ENCODE measurements at places on chromosomes 12 and 14.

DNA sequence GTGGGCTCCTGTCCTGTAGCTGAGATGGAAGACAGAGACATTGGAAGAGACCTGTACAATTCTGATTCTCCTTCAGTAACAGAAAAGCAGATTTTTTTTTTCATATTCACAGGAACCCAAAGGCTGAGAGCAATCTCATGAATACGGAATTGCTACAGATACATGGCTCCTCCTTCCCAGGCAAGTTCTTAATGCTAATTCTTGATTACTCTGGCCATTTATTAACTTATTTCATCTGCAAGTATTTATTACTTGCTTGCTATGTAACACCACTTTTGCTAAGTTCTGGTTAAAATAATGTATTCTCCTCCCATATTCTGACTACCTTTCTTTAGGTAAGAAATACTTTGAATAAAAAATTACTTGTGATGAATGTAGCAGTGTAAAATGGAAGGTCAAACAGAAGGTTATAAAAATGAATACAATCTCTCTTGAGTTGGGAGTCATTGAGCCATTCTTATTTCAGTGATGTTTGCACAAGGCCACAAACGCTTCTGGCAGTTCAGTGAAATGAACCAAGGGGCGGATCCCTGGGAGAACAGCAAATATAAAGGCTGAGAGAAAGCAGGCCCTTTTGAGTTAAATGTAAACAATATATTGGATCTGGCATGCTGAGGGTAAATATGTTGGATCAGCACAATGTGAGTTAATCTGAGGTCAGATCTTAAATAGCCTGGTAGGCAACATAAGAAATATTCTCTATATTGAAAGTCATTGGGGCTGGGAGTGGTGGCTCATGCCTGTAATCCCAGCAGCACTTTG lies 37.6 kb downstream of the MUCL1 start:
- DNase-seq: no peak

DNA sequence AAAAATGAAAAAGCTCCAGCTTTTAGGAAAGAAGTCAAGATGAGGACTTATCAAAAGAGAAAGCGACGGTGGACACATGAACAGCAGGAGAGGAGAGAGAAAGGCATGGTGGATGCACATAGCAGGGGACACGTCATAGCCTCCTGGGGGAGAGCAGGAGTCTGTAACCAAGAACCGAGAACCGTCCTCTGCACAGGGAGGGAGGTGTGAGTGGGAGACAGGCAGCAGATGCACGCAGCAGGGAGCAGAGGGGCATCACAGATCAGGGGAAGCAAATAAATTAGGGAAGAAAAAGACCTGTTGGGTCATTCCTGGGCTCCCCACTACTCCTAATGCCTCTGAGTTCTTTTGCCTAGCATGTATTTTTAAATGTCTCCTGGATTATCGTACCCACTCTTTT lies 138.1 kb upstream of the RMST start:
- no peak for DNase-seq

- DNase-seq: no peak
These were observed at the start of gene HOXC5 for GRCh38 chr12:54032627-54033100. Gene HOXC5 (plus strand): TSS chr12:54033050. CDS start chr12:54033123, 73 bp downstream.

- no peak for DNase-seq
These were observed 48.5 kb downstream of the NTF3 start for GRCh38 chr12:5480218-5480937.

GRCh38 chr14:74502236-74503019 lies 8.9 kb downstream of the ISCA2 start:
- no peak for DNase-seq

DNA sequence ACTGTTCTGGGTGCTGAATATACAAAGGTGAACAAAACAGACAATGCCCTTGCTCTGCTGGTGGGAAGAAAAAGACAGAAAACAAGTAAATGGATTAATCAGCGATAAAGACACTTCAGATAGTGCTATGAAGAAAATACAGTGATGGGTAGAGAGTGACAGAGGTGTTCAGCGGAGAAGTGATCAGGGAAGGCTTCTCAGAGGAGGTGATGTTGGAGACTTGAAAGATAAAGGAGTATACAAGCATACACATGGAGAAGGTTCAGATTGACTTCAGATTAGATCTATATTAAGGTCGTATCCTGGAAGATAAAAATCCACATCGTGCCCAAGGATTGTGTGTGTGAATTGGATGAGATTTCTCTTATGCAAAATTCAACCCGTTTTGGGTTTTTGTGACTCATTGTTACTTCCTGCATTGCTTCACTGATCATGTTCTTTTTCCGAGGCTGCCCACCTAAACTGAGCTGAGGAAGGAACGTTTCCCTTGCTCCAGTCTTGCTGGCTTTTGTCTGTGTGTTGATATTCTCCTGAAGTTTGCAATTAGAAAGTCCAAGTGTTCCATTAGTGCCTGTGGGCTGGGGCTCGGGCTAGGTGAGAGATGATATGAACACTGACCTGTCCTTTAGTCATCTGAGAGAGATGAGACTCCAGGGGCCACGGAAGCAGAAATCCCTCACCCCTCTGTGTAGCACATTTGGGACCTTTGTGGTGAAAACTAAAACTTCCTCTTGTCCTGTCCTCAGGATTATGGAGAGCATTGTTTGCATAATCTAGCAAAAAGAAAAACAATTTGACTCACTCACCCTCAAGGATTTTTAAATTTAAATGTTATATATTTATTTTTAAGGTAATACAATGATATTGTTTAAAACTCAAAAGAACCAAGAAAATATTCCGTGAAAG lies 27.6 kb downstream of the PLXNC1 start:
- DNase-seq: no peak

- no peak for DNase-seq
These were observed 92.1 kb upstream of the FZD10 start for GRCh38 chr12:130070126-130070611.

DNA sequence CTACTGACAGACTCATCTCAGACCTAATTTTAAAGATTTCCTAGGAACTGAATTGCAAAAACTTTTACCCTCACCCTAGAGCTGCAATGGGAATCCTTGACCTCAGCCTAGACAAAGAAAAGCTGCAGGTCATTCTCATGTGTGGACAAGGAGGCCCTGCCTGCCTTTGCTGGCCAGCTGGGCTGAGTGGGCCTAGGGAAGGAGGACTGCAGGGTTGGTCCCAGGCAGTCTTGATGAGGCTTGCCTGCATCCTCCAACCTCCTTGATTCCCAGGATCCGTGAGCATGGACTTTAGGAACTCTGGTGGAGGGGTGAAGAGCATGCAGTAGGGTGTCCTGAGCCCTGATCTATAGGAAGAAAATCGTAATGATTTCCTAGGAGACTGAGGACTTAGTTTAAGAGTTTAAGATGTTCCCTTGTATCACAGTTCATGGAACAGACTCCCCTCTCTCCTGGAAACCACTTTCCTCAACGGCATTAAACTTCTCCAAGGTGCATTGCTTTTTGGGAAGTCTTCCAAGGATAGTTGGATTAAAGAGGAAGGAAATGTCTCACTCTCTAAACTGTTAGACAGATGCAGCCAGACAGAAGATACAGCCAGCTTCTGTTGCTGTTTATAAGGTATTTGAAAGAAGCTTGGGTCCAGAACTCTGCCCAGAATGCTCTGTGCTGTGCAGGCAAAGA lies 55.4 kb upstream of the DDX11 start:
- no peak for DNase-seq

GRCh38 chr12:12927211-12928079 lies 24.5 kb downstream of the GPRC5D start:
- no peak for DNase-seq

DNA sequence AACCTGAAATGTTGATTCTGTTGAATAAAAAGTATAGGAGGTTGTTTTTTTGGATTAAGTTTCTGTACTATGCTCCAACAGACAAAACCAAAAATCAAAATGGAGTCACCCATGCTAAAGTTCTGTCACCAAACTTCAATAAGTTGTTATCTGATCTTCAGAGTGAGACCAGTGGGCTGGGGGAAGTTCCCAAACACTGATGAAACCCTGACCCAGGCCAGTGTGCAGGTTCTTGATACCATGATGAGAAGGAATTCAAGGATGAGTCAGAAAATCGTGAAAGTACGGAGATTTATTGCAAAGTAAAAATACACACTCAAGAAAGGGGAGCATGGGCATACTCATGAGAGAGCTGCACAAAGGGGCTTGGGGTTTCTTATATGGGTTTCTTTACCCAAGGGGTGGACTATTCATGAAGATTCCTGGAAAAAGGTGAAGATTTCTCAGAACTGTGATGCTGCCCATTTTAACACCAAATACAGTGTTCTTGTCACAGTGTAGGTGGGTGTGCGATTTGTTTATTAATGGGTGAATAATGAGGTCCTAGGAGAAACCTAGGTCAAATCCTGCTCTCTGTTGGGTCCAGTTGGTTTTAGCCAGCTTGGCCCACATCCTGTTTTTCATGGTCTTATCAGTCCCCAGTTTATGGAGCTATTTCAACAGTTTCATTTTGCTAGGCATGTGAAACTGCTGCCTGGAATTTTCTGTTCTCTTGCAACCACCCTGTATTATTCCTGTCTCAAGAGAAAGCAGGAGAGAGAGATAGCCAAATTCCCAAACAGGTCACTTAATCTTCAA lies 27.5 kb upstream of the DENND5B start:
- no peak for DNase-seq

DNA sequence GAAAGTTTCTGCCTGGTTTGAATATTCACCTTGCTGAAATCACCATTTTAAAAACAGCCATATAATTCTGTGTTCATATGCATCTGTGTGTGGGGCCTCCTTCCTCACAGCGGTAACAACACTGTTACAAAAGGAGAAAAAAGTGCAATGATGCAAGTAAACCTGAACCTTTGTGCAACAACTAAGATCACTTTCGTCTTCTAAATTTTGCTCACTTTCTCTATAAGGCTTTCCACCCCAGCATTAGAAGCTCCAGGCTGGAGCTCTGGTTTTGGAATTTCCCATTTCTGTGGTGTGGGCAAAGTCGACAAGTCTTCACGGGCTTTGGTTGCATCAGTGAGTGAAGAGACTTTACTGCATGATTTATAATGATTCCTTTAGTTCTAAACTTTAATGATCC lies 18.4 kb downstream of the FGD6 start:
- DNase-seq: no peak

GRCh38 chr12:88580051-88580871 lies at the start of gene KITLG:
Gene KITLG (minus strand): TSS chr12:88580471. CDS start chr12:88580278, 193 bp downstream.
- DNase-seq: peak; percentile 58

DNA sequence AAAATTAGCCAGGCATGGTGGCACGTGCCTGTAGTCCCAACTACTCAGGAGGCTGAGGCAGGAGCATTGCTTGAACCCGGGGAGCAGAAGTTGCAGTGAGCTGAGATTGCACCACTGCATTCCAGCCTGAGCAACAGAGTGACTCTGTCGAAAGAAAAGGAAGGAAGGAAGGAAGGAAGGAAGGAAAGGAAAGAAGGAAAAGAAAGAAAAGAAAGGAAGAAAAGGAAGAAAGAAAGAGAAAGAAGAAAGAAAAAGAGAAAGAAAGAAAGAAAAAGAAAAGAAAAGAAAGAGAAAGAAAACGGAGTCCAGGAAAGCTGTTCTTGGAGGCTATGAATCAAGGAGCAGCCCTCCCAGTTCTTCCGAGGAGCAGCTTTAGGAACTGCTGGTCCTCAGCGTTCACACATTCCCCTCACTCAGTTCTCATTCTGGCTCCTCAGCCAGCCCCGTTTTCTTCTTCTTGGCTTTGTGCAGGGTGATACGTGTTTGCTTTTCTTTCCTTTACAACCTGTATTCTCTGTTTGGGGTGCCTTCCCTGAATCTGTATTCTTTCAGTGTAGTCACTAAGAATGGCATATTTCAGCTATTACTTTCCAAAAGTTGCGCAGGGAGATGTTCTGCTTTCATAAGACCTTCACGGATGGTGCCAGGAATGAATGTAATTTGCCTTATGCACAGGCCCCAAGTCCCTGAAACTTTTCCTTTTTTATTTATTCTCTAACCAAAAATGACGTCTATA lies 12.2 kb downstream of the FBXL14 start:
- no peak for DNase-seq

GRCh38 chr14:100835548-100836310 lies 9.8 kb downstream of the MEG3 start:
- no peak for DNase-seq

DNA sequence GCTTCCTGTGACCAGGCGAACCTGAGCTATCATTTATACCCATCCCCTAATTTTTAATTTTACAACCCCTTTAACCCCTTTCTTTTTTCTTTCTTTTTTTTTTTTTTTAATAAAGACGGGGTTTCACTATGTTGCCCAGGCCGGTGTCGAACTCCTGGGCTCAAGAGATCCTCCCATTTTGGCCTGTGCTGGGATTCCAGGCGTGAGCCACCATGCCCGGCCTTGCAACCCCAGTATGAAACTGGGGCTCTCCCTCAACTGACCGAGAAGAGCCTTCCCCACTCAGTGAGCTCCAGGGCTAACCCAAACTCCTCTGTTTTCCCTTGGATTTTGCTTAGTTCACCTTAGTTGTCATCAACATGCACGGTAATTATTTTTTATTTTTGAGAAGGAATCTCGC lies 992 bp downstream of the CPSF2 start:
- no peak for DNase-seq

- no peak for DNase-seq
These were observed 4.5 kb downstream of the LHX5 start for GRCh38 chr12:113467142-113467501.

DNA sequence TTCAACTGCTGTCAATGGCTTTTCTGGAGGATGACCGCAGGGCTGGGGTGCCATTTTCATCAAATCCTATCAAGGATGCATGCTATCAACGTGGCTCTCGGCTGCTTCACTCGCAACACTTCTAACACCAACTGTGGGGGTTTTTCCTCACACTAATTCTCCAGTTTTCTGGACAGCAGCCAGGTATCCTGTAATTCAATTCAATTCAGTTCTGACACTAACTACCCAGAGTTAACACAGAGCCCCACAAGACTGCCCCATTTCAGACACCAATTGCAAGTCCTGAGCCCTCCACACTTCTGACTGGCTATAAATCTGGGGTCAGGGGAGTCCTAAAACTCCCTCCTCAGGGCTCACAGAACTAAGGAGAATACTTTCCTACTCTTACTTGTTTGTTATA lies 55.3 kb upstream of the TMCC3 start:
- no peak for DNase-seq

GRCh38 chr12:17414596-17414995 lies 675.4 kb downstream of the RERGL start:
- no peak for DNase-seq

DNA sequence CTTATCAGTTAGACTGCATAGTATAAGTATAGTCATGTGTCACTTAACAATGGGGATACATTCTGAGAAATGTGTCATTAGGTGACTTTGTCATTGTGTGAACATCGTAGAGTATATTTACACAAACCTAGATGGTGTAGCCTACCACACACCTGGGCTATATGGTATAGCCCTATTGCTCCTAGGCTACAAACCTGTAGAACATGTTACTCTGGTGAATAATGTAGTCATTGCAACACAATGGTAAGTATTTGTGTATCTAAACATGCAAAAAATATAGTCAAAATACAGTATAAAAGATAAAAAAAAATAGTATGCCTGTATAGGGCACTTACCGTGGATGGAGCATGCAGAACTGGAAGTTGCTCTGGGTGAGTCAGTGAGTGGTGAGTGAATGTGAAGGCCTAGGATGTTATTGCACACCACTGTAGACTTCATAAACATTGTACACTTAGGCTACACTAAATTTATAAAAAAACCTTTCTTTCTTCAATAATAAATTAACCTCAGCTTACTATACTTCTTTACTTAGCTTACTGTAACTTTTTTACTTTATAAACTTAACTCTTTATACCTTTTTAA lies 40.3 kb upstream of the ANKS1B start:
- DNase-seq: no peak

- DNase-seq: peak; percentile 90
These were observed 113.7 kb upstream of the NCOR2 start for GRCh38 chr12:124680863-124681778.

GRCh38 chr12:89597770-89598169 lies 71.9 kb upstream of the POC1B start:
- no peak for DNase-seq
